ENCODE measurements at places on chromosomes 2 and 18.

DNA sequence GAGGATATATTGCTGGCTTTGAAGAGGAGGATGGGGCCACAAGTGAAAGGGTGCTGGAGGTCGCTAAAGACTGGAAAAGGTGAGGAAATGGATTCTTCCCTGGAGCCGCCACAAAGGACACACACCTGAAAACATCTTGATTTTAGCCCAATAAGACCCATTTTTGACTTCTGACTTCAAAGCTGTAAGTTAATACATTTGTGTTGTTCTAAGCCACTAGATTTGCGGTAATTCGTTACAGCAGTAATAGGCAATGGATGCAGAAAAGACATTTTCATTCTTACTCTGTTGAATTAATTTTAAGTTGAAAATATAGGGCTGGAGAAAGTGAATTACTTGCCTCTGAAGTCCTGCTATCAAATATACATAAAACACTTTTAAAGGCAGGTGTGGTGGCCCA lies 117.7 kb upstream of the RAB12 start:
- no peak for DNase-seq

DNA sequence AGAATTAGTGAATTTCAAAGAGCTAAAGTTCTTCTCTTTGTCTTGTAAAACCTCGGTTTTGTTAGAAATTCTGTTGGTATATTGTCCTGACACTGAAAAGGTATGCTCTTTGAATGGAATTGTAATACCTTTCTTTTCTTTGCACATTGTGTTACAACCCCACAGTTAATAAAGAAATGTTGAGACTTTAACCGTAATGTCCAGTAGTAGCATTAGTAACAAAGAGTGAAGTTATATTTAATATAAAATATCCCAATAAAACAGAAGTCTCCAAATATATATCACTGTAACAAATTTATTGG lies 69.8 kb downstream of the EHBP1 start:
- DNase-seq = no peak

- DNase-seq = no peak
Observed at GRCh38 chr2:197993363-197993762, 189.0 kb downstream of the PLCL1 start.

GRCh38 chr2:96977631-96978195 lies 8.7 kb downstream of the FAM178B start:
- DNase-seq = no peak

GRCh38 chr2:26754972-26755670 lies 9.0 kb upstream of the SLC35F6 start:
- DNase-seq = no peak

- no peak for DNase-seq
Observed at GRCh38 chr2:62472312-62472711, 33.7 kb downstream of the TMEM17 start.

- DNase-seq = no peak
Observed at GRCh38 chr18:9712130-9712577, 4.1 kb downstream of the RAB31 start.

GRCh38 chr2:207694811-207695281 lies 16.6 kb upstream of the CCNYL1 start:
- no peak for DNase-seq

DNA sequence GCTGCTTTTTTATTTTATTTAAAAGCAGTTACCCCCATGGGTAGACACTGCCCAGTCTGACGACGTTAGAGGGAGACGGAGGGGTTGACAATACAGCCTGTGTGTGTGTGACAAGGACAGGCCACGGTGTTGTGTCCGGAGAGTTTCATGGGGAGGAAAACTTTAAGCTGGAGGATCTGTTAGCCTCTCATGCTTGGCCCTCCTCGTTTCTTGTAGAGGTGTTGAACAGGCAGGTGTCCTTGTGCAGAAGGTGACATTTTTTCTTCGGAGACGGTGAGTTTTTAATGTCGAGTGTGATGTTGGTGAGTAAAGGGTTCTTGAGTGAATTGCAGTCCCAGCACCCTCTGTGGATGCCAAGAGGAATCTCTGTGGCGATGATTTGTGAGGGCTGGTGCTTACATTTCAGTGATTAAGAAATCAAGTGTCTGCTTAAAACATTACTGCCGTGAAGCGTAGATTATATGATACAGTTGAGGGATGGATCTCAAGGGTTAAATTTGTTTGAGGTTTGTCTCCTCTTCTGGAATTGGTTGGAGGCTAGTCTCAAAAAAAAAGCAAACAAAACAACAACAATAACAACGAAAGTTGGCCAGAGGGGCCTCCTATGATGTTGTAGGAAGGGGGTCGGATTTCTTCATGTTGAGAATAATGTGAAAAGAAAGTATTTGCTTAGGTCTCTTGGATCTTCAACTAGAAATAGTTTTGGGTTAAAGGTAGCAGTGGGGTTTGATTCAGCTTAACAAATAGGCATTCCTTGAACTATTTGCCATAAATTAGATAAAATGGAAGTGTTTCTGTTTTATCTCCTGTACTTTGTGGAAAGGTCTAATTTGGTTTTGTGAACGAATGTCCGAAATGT lies 1.6 kb downstream of the NCOA1 start:
- DNase-seq = no peak

GRCh38 chr2:50648041-50648700 lies 383.8 kb downstream of the NRXN1 start:
- no peak for DNase-seq

- DNase-seq = no peak
Observed at GRCh38 chr2:69798909-69799526, 30.4 kb upstream of the GMCL1 start.

DNA sequence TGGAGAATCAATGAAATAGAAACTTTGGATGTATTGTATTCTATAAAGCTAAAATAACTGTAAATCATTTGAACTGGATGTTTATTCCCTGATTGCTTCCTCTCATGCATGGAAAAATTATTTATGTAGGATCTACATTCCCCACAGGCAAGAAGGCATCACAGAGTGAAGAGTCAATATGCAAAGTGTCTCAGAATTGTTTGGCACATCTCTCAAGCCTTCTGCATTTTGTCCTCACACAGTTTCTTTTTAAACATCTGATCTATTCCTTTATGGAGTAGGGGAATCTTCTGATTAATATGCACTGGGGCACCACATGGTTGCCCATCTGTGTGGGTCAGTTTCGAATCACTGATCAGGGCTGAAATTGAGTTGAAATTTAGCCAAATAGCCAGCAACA lies 465.4 kb downstream of the ZNF804A start:
- no peak for DNase-seq

- DNase-seq = no peak
Observed at GRCh38 chr2:134555411-134555810, 163.4 kb downstream of the TMEM163 start.

DNA sequence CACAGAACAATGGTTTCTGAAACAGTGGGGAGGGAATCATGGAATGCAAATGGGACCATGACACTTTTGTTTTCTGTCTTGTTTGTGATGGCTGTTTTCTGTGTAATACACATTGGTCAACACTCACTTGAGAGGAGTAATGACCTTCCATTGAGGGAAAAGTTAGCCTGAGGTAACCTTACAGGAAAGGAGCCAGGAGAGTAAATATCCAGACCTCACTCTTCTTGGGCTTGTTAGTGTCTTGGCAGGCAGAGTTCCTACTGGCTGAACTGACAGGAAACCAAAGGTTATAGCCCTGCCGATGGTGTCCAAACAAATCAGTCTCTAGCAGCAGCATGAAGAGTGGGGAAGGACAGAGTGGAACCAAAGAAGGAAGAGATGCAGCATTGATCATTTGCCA lies 17.2 kb upstream of the RPRM start:
- no peak for DNase-seq

- no peak for DNase-seq
Observed at GRCh38 chr2:28510184-28510583, 14.3 kb downstream of the PLB1 start.

DNA sequence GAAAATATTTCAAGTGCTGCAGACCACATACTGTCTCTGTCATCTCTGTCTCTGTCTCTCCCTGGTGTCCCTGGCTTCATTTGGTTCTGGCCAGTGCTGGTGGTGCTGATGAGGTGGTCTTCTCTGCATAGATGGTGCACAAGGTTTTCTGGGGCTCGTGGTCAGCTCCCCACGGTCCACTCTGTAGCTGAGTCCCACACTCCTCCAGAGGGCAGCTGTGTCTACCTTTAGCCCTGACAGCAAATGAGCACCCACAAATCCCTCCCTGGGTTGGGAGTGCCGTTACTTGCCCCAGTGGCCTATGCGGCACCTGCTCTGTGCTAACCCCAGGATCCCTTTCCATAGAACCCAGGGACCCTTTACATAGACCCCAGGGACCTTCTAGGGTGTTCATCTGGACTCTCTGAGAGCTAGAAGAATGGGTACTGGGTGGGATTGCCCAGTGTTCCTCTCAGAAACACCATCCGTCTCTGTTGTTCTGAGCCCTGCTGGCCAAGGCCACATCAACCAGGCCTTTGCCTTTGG lies 129.3 kb downstream of the CAPN13 start:
- DNase-seq = no peak

- no peak for DNase-seq
Observed at GRCh38 chr2:96687266-96687665, 44.7 kb downstream of the FER1L5 start.

DNA sequence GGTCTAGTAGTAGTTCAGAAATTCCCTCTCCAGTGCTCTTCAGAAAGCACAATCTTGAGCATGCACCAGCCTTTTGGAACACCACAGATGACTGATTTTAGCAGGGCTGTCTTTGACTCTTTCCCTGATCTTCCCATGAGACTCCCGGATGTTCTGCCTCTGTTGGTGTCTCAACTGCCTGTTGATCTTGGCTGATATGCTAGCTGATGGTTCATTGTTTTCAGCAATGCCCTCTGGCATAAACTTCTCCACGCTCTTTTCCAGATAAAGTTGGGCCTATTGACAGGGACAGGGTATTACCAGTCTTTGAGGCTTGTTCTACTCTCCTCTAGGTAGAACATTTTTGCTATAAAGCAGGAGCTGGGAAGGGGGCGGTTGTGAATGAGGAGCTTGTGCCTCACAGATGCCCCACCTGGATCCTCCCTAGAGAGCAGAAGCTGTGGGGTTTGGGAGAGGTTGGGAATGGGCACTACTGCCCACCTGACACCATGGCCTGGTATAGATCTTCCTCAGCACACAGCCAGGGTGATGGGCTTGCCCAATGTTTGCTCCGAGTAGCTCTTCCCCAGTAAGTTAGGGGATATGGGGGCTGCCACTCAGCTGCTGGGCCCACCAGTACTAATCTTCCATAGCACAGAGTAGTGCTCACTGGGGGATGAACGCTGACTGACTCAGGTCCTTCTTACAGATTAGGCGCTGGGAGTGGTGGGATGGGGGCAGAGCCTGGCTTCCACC lies 111.3 kb downstream of the PTGR3 start:
- no peak for DNase-seq

DNA sequence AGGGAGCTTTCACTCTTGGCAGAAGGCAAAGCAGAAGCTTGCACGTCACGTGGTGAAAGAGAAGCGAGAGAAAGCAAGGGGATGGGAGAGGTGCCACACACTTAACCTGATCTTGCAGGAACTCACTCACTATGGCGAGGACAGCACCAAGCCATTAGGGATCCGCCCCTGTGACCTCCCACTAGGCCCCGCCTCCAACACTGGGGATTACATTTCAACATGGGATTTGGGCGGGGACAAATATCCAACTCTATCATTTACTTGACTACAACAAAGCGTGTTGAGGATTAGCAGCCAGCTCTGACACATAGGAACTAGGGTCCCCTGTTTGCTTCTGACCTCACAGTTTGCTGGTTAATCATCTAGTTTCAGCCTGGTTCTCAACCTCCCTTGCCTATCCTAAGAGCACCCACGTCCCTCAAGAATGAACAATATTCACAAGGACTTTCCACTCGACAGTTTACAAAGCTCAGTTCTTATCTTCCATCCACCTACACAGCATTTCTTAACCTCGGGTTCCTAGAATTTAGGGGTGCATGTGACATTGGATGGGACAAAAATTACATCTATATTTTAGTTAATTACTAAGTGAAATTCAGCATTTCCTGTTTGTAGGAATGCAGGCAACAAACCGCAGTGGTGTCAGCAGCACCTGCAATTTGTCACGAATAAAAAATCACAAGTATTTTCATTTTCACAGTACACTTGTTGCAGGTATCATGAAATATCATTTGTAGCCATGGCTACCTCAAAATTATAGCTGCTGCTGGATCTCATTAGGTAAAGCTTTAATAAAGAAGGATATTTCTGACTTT lies 36.0 kb downstream of the LBH start:
- no peak for DNase-seq
